Fibroblast of the aortic adventitia (primary cell): ENCODE measurements at places on chromosomes 1 and 21.

GRCh38 chr1:169044296-169044695, 62.2 kb upstream of the ATP1B1 start:
- DNase-seq, result no peak

GRCh38 chr1:166814611-166815010, 24.7 kb upstream of the POGK start:
- DNase-seq, result peak; percentile 41

GRCh38 chr1:1540090-1540817, at the start of gene TMEM240:
Gene TMEM240 (minus strand): TSS chr1:1540624. CDS start chr1:1540346, 278 bp downstream.
- DNase-seq, result peak; percentile 66

- peak; percentile 40 for DNase-seq
Observed at GRCh38 chr1:155083865-155084721, 5.5 kb downstream of the EFNA3 start.

GRCh38 chr1:69858534-69858933, 290.8 kb downstream of the LRRC7 start:
- DNase-seq, result no peak

GRCh38 chr1:47931395-47931794, 65.8 kb downstream of the TRABD2B start:
- DNase-seq, result no peak

DNA sequence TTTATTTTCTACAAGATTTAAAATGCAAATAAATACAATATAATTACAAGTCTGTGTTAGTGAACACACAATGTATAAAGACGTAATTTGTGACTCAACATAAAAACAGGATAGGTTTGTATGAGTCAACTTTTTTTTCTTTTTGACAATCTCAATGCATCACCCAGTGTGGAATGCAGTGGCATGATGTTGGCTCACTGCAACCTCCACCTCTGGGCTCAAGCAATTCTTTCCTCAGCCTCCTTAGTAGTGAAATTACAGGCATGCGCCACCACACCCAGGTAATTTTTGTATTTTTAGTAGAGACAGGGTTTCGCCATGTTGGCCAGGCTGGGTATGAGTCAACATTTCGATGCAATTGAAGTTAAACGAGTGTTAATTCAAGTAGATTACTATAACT, 5.9 kb upstream of the SPRR2E start:
- peak; percentile 43 for DNase-seq
